ENCODE measurements at places on chromosomes 13 and 19. TPM values are rescaled to one million over a fixed set of nuclear protein-coding genes. Genes with fewer than 3 reads are reported as not detected.

The SULT2A1 gene
- polyA plus RNA-seq: 1.6 TPM

The ACP5 gene
- 13.4 TPM for polyA plus RNA-seq

The GPC5 gene
- 3.9 TPM for polyA plus RNA-seq

The FPR2 gene
- 0.15 TPM for polyA plus RNA-seq

The PTH2 gene
- polyA plus RNA-seq: not detected
